Activated CD4-positive, CD25-positive, alpha-beta regulatory T cell treated with anti-CD3 and anti-CD28 coated beads, Interleukin-2, amount 50 U/mL, for 72 hours (primary cell): ENCODE measurements at places on chromosomes 6 and 20.

DNA sequence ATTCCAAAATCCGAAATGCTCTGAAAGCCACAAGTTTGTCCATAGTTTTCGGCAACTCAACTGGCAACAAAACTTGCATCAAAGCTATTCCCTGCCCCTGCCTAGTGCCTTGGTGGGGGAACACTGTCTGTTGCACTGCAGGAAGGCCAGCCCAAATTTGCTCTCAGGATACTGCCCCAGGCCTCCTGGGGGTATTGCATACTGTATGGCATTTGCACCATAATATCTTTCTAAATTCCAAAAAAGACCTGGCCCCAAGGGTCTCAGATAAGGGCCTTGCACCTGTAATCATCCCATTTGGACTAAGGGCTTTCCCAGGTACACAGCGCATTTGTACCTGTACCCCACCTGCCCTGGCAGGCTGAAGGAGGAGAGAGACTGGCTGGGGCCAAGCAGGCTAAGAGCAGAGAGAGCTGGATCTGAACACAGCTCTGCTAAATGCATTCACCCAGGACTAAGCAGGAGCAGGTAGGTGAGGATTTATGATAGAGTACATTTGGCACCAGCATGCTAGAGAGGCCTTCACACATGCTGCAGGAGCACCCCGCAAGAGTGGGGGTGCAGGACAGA lies 4.0 kb upstream of the GRM4 start:
- no peak for DNase-seq

DNA sequence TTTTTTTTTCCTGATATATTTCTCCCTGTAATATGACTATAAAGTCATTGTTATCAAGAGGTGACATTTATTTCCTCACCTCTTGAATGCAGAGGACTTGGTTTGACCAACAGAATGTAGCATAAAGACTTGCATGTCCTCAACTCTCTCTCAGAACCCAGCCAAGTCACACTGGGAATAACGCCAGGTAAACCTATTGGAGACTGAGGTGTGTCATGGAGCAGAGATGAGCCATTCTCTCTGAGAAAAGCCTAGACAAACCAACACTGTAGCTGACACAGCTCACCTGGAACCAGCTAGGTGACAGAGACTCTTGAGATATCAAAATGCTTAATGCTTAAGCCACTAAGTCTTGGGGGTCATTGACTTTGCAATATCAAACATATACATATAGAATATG lies 533.6 kb downstream of the HAO1 start:
- DNase-seq = no peak

- DNase-seq = no peak
Measured at GRCh38 chr20:37314099-37314498, 24.6 kb downstream of the MANBAL start.

DNA sequence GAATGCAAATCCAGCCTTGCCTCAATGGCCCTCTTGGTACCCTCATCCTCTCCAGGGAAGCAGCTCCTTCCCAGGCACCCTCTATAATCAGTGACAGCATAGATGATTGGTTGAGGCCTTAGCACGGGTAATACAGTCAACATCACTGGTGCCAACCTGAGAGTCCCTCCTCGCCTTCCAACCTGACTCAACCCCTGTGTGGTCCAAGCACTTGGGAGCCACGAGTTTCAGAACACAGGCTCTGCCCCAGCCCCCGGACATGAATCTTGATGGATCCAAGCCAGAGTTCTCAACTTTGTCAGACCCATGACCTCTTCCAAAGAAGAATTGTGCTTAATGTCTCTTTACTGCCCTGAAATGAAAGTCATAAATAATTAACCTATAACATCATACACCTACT lies 213.9 kb downstream of the PREX1 start:
- DNase-seq = no peak

- no peak for DNase-seq
Measured at GRCh38 chr6:119497988-119498727, 148.6 kb upstream of the MAN1A1 start.

- no peak for DNase-seq
Measured at GRCh38 chr6:106730718-106731117, 101.3 kb downstream of the QRSL1 start.

- no peak for DNase-seq
Measured at GRCh38 chr20:44027343-44028002, 112.8 kb downstream of the TOX2 start.

GRCh38 chr6:159984268-159984786 lies 15.4 kb downstream of the IGF2R start:
- no peak for DNase-seq

GRCh38 chr6:17556014-17556413 lies 44.1 kb upstream of the FAM8A1 start:
- DNase-seq = no peak

DNA sequence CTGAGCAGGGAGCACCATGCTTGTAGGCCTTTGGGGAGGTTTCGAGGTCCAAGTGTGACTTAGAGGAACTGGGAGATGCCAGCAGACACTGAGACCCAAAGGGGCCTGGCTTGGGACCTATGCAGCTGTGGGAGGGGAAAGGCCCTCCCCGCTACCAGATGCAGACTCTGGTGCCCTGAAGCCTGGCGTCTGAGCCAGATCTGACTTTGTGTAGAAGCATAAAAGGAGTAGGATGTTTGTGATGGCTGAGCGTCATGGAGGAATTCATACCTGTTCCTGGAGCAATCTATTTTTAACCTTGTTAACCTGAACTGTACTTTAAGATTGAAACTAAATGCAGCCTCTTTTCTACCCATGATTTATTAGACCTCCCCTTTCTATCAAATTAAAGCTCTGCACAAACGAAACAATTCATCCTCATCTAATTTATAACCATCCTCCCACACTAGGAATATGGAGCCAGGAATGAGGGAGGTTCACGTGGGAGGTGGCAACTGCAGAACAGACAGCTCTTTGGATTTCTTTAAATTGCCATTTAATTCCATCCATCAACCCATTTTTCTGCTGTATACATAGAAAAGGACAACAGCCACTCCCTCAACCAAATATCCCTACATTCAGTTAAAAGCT lies 172.6 kb upstream of the AGPAT4 start:
- DNase-seq = no peak

- DNase-seq = no peak
Measured at GRCh38 chr6:56572788-56573471, 69.8 kb downstream of the DST start.

DNA sequence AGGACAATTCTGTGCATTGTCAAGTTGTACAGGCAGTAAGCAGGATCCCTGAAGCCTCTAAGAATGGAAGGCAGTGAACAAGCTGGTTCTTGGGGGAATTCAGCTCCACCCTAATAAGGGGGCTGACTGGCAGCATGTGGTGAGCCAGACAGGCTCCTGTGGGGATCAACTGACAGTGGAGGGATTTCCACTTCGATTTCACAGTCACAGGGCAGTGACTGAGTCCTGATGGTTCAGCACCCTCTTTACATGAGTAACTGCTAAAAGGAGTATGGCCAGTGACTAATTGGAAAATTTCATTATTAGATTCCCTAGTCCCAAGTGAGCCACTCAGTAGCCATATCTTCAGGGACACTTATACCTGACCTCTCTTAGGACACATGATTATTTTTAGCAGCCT lies 78.4 kb downstream of the NDUFAF5 start:
- DNase-seq = no peak
